ENCODE measurements at places on chromosomes 13 and 19. TPM values are rescaled to one million over a fixed set of nuclear protein-coding genes. Genes with fewer than 3 reads are reported as not detected.

SERTAD1 gene
- 27.8 TPM for total RNA-seq

ZIC5 gene
- total RNA-seq, result not detected

AP1M1 gene
- 74.7 TPM for total RNA-seq

PNMA8C gene
- 4.3 TPM for total RNA-seq

KIR3DL1 gene
- total RNA-seq, result not detected

HPN gene
- total RNA-seq, result 2.7 TPM

CARM1 gene
- total RNA-seq, result 41.4 TPM

NBEA gene
- total RNA-seq, result 14.7 TPM

DOCK6 gene
- 73.1 TPM for total RNA-seq

C13orf42 gene
- not detected for total RNA-seq

DNA sequence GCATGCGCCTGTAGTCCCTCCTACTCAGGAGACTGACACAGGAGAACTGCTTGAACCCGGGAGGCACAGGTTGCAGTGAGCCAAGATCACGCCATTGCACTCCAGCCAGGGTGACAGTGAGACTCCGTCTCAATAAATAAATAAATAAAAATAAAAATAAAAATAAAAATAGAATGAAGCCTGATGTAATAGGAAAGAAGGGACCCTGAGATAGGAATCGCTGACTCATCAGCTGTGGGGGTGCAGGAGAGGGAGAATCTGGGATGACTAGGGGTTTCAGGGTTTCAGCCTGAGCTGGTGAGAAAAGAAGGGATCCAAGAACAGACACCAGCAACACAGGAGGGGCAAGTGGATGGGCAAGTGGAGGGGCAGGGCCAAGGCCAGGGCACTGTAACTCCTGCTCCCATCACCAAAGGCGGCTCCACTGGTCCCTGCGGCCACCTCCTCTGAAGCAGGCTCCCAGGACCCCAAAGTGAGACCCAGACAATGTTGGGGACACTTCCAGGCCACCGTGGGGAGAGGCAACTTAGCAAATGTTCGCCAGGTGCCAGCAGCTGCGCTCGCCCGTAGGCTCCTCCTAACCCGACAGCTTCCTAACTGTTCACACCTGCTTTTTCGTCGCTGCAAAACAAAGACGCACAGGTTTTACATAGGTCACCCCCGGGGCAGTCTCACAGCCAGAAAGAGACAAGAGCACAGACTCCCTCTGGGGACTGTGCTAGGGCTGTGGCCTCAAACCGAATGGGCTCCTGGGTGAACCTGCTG lies 1.2 kb downstream of the HAUS8 start:
- no peak overlapping the region for H3K27ac ChIP-seq
- H3K4me3 ChIP-seq, result peak overlapping the region; percentile 59
- H3K36me3 ChIP-seq, result no peaks in the 10 kb centered on the region
- H3K27me3 ChIP-seq, result no peaks in the 10 kb centered on the region
- no peak for DNase-seq

- H3K27ac ChIP-seq, result no peak overlapping the region
- H3K4me1 ChIP-seq, result no peaks in the 10 kb centered on the region
- H3K4me3 ChIP-seq, result peak overlapping the region; percentile 51
Measured at GRCh38 chr19:4636151-4636717, 3.1 kb upstream of the TNFAIP8L1 start.

DNA sequence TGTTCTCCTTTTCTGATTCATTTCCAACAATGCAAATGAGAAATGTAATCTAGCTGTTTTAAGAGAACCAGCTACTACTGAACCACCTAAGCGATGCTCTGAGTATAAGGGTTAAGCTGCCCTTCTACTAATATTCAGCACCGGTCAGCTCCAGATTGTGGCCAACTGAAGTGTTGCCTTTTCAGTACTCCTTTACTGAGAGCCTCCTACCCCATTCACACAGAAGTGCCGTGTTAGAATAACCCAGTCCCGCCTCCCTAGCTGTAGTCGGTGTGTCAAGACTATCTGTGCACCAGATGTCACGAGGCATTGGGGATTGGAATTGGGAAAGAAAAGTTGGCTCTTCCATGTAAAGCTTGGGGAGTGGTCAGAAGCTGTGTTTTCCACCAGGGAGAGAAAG lies 45.4 kb downstream of the FAM124A start:
- no peaks in the 10 kb centered on the region for H3K4me1 ChIP-seq
- DNase-seq, result no peak
- no peaks in the 10 kb centered on the region for H3K36me3 ChIP-seq
- no peaks in the 10 kb centered on the region for H3K27me3 ChIP-seq
- H3K4me3 ChIP-seq, result no peak overlapping the region

GRCh38 chr13:62014299-62014698 lies 598.6 kb upstream of the PCDH20 start:
- H3K36me3 ChIP-seq, result no peaks in the 10 kb centered on the region
- H3K27me3 ChIP-seq, result no peaks in the 10 kb centered on the region
- DNase-seq, result no peak

- H3K4me3 ChIP-seq, result no peak overlapping the region
- H3K36me3 ChIP-seq, result no peaks in the 10 kb centered on the region
- no peaks in the 10 kb centered on the region for H3K27me3 ChIP-seq
- DNase-seq, result no peak
- no peak overlapping the region for H3K27ac ChIP-seq
- no peaks in the 10 kb centered on the region for H3K4me1 ChIP-seq
Measured at GRCh38 chr19:40129425-40129824, 38.7 kb upstream of the ZNF780A start.

DNA sequence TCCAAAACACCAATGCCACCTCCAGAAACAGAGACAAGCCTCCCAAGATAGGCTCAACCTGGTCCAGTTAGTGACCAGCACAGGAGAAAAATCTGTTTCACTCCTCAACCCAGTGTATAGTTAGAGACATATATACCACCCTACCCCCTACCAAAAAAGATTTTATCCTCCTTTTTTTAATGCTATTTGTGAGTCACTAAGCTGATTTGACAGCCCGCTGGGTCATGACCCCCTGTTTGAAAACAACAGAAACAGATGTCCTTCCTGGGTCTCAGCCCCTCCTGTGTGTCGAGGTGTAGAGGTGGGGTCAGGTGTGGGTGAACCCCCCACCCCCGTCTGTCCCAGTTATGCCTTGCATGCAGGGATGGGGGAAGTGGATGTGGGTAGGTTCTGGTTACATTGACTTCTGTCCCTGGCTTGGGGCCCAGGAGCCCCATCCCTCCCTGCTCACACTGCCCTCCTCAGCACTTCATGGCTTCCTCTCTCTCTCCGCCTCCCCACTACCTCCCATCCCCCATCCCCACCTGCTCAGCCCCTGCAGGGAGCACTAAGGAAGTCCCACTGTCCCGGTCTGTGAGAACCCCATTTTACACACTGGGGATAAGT lies 14.0 kb upstream of the TOMM40 start:
- no peak overlapping the region for H3K27ac ChIP-seq
- no peak overlapping the region for H3K4me3 ChIP-seq
- H3K36me3 ChIP-seq, result peaks cover 2% of the 10 kb centered on the region
- no peak for DNase-seq
- H3K27me3 ChIP-seq, result no peaks in the 10 kb centered on the region

GRCh38 chr13:110305949-110306339 lies 1.0 kb downstream of the COL4A1 start:
- H3K4me3 ChIP-seq, result peak overlapping the region; percentile 55
- no peak for DNase-seq
- H3K27me3 ChIP-seq, result no peaks in the 10 kb centered on the region
- peaks cover 10% of the 10 kb centered on the region for H3K4me1 ChIP-seq

DNA sequence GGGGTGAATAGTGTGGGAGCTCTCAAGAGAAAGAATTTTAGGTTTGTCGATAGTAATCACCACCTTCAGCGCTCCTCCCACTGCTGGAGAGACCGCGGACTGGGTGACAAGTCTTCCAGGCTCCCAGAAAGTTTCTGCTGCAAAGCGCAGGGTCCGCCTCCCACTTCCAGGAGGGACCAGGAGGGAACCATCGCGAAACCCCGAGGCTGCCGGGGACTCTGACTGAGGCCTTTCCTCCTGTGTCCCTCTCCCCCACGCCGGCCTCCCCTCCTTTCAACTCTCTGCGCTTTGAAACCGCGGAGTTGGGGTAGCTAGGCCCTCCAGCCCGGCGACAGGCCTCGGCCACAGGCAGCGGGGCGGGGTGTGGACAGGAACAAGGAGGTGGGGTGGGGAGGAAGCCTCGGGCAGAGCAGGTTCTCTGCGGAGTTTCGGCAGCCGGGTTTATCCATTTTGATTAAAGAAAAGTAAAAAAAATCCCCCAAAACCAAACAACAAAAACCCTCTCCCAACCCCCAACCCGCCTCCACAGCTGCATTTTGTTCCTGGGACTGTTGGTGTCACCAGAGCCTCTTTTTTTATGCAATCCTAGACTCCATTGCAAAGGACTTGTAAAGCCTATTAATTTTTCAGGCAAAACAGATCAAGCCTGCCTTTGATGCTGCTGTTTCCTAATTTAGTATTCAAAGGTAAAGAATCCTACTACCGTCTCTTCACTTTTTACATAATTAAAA lies 157.2 kb downstream of the TM9SF2 start:
- no peaks in the 10 kb centered on the region for H3K27me3 ChIP-seq
- H3K4me3 ChIP-seq, result peak overlapping the region; percentile 42
- H3K27ac ChIP-seq, result peak overlapping the region; percentile 34
- H3K36me3 ChIP-seq, result no peaks in the 10 kb centered on the region

GRCh38 chr19:14479975-14480699 lies 5.0 kb upstream of the PTGER1 start:
- DNase-seq, result peak; percentile 82
- H3K4me1 ChIP-seq, result no peaks in the 10 kb centered on the region
- H3K27ac ChIP-seq, result no peak overlapping the region
- no peaks in the 10 kb centered on the region for H3K36me3 ChIP-seq
- H3K4me3 ChIP-seq, result no peak overlapping the region

DNA sequence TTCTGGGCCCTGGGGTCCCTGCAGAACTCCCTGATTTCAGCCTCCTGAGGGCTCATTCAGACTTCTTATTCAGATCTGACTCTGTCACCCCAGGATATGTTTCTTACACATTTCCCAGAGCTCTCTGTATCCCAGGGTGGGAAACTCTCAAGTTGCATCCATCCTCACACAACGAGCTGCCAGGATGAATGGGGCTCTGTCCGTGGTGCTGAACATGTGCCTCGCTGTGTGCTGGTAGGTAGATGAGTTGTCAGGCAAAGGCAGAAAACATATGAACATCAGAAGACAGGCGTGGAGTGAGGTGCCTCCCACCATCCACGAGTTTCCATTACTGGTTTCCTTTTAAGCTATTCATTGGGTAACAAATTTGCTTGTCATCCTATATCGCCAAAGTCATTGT lies 11.4 kb upstream of the IGFL1 start:
- no peaks in the 10 kb centered on the region for H3K36me3 ChIP-seq
- no peak overlapping the region for H3K27ac ChIP-seq
- no peak for DNase-seq
- no peak overlapping the region for H3K4me3 ChIP-seq
- H3K27me3 ChIP-seq, result no peaks in the 10 kb centered on the region

GRCh38 chr19:17404621-17405249 lies 695 bp downstream of the BST2 start:
- no peaks in the 10 kb centered on the region for H3K27me3 ChIP-seq
- no peak for DNase-seq
- H3K4me1 ChIP-seq, result no peaks in the 10 kb centered on the region

DNA sequence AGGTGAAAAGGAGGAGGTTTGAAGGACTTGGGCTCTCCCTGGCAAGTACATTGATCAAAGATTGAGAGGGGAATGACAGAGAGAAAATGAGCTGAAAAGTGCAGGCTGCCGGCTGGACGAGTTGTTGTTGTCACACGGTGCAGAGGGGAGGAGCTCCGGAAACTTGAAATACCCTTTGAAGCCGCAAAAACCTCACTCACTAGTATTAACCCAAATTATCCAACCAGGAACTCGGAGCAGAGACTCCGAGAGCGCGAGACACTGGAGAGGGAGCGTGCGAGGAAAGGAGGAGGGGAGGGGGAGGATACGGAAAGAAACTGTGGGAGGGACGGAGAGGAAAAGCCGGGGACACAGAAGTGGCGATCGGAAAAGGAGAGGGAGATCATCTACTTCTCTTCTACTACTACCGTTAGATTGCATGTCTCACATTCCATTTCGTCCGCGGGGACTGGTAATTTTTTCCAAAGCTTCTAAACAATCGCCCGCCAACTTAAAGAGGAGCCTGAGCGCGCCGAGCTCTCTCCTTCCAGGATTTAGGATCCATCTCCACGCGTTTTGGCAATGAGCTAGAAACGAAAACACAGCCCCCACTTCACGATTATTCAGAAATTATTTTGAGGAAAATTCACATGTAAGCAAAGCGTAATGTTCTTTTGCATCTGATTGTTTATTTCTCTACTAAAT lies at the start of gene DACH1:
DACH1 (minus strand) TSS at position 74 of the 684 bp plus-strand sequence.
- H3K36me3 ChIP-seq, result no peaks in the 10 kb centered on the region
- H3K27ac ChIP-seq, result no peak within 1 kb of the TSS
- DNase-seq, result peak; percentile 42
- no peaks in the 10 kb centered on the region for H3K27me3 ChIP-seq

DNA sequence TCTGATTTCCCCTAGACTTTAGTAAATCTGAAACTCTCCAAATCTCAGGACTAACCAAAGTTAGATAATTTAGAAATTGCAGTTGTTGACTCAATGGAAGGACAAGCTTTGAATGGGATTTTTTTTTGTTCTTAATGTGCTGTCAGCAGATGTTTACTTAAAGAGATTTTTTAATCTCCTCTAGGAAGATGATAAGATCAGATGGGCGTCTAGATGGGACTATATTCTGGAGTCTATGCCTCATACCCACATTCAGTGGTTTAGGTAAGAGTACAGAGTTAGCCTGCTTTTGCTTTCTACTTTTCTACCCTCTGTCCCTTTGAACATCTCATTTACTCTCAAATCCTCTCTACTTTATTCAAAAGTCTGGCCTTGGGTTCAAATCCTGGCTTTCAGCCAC lies 39.3 kb downstream of the TM9SF2 start:
- peaks cover 10% of the 10 kb centered on the region for H3K36me3 ChIP-seq
- no peak overlapping the region for H3K27ac ChIP-seq
- no peak overlapping the region for H3K4me3 ChIP-seq
- H3K4me1 ChIP-seq, result no peaks in the 10 kb centered on the region
- no peaks in the 10 kb centered on the region for H3K27me3 ChIP-seq

DNA sequence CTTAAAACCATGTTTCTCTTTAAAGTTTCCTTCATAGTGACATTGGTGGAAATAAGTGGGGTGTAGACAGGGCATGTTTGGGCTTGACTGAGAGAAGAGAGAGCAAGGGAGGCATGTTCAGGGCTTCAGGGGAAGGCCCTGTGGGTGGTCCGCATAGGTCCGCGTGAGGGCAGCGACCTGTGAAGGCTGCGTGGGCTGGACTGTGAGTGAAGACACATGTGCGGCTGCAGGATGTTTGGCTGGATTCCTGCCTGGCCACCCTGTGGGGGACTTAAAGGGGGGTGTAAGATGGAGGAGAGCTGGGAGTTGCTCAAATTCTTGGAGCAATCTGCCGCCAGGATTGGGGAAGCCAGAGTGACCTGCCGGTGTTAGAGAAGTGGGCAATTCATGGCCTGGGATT lies 23.8 kb upstream of the KLF12 start:
- DNase-seq, result no peak
- H3K27ac ChIP-seq, result no peak overlapping the region
- H3K27me3 ChIP-seq, result no peaks in the 10 kb centered on the region
- H3K36me3 ChIP-seq, result no peaks in the 10 kb centered on the region
- no peaks in the 10 kb centered on the region for H3K4me1 ChIP-seq

- no peaks in the 10 kb centered on the region for H3K36me3 ChIP-seq
- no peaks in the 10 kb centered on the region for H3K27me3 ChIP-seq
- peak overlapping the region; percentile 93 for H3K4me3 ChIP-seq
Measured at GRCh38 chr19:13840305-13841085, 36.4 kb upstream of the NANOS3 start.
